ENCODE measurements at places on chromosomes 4 and X. TPM values are rescaled to one million over a fixed set of nuclear protein-coding genes. Genes with fewer than 3 reads are reported as not detected.

The TMEM156 gene
- 25.9 TPM for total RNA-seq

The ADGRG2 gene
- total RNA-seq: not detected

The MAGEB17 gene
- total RNA-seq: not detected

The ARX gene
- not detected for total RNA-seq

The ERAS gene
- not detected for total RNA-seq

The EMCN gene
- not detected for total RNA-seq

The MAGEA4 gene
- not detected for total RNA-seq

Data from activated CD4-positive, alpha-beta T cell treated with anti-CD3 and anti-CD28 coated beads, Interleukin-2, amount 10 ng/mL, durations not matched to agents 24 days and 14 days (primary cell).